ENCODE measurements at places on chromosomes 16 and 17.

DNA sequence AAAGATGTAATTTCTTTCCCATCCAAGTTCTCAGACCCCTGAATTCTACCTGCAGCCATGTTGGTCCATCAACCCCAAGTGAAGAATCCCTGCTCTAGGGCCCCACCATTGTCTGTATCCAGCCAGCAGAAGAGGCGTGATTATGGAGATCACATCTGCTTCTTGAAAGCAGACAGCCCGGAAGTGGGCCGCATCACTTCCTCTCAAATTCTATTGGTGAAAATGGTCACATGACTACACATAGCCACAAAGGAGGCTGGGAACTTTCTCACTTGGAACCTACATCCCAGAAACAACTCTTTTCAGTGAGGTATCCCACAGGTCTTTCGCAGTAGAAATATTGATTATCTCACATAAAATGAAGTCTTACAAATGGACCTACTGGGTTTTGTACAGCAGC lies 40.1 kb downstream of the IL4R start:
- DNase-seq: no peak

DNA sequence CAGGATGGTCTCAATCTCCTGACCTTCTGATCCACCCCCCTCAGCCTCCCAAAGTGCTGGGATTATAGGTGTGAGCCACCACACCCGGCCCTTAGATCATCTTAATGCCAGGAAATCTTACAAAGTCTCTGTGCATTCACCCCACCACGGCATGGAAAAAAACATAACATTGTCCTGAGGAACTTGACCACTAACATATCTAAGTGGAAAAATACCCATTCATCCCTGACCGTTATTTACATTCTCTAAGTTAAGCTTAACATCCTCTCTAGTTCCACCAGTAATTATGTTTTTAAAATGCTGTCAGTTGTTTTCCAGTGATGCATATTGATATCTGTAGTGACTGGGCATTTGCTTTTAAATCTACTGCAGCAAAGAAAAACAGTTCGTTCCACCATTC lies 3.4 kb upstream of the HID1 start:
- no peak for DNase-seq

DNA sequence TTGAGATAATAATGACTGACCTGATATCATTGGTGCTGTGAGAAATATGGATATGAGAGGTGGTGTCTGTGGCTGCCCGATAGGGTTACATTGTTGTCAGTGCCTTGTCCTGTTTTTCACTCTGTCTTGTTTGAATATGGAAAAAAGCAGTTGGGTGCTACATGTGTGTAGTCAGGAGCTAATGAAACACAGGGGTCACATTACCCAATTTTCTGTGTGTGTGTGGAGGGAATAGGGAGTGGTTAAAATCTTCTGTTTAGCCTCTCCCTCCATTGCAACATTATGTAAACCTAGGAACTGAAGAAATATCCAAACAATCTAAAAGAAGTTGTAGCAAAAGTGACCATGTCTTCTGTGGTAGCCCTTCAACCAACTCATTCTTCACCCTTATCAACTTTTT lies 527.7 kb upstream of the SOX9 start:
- no peak for DNase-seq

DNA sequence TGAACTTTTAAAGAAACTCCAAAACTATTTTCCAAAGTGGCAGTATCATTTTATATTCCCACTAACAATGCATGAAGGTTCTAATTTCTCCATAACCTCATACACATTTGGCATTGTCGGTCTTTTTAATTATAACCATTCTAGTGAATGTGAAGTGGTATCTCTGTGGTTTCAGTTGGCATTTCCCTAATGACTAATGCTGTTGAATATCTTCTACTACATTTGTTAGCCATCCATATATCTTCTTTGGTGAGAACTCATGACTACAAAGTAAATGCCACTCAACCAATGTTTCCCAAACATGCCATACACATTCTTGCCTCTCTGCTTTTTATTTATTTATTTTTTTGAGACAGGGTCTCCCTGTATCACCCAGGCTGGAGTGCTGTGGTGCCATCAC lies 31.7 kb upstream of the TAOK1 start:
- DNase-seq: no peak

DNA sequence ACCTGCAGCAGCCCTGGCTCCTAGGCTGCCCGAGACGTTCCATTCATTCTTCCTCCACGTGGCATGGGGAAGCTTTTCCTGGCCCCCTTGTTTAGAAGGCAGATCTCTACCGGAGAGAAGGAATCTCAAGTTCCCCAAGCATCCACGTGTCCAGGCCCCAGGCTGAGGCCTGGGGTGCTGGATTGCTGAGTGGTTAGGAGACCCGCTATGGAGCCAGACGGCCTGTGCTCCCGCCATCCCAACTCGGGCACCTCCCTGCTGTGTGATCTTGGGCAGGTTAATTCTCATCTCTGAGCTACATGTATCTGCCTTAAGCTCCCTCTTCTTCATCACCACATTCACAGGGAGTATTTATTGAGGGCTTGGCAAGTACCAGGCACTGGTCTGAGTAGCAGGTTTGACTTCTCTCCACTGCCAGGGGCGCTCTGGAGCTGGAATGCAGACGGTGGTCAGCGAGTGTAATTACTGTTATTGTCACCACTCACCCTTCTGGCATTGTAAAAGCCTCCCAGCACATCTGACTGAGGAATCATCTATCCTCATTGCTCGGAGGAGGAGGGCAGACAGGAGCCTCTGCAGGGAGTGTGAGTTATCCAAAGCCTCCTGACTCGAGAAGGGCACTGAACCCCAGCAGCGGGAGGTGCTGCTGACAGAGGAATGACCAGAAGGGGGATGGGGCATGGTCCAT lies 1.1 kb upstream of the ADGRG1 start:
- DNase-seq: no peak

GRCh38 chr17:45813048-45813725 lies 29.1 kb downstream of the CRHR1 start:
- DNase-seq: no peak

DNA sequence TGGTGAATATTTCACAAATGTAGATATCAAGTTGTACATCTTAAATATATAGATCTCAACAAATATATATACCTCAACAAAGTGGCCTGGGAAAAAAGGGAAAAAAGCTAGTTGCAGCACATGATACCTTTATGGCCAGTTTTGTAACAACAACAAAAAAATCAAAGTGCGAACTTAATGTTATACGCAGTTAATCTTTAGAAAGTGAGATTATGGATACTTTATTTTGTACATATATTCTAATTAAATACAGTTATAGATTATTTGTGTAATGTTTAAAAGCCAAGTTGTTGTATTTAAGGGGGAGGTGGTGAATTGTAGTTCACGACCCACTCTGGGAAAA lies 385 bp upstream of the ZFP1 start:
- DNase-seq: no peak

DNA sequence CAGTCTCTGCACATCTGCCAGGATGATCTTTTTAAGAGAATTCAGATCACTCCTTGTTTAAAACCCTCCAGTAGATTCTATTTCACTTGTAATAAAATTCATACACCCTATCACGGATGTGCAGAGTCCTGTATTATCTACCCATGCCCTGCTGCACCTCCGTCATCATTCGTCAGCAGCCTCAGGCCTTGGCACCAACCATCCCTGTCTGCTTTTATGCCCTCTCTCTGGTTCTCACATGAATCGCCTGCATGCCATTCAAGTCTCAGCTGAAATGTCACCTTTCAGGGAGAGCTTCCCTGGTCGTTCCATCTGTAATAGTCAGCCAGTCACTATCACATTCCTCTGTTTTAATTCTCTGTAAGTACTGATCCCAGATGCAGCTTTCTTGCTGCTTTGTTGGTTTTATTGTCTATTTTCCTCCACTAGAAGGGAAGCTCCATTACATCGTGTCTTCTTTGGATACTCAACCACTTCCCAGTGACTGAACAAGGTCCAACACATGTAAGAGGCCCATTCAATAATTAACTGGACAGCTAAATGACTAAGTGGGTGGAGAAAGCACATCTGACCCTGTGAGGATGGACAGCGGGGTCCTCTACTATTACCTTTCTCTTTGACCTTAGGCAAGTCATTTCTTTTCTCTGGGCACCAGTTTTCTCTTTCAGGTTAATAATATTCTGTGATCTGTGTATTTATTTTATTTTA lies 81.2 kb upstream of the GOT2 start:
- DNase-seq: no peak

DNA sequence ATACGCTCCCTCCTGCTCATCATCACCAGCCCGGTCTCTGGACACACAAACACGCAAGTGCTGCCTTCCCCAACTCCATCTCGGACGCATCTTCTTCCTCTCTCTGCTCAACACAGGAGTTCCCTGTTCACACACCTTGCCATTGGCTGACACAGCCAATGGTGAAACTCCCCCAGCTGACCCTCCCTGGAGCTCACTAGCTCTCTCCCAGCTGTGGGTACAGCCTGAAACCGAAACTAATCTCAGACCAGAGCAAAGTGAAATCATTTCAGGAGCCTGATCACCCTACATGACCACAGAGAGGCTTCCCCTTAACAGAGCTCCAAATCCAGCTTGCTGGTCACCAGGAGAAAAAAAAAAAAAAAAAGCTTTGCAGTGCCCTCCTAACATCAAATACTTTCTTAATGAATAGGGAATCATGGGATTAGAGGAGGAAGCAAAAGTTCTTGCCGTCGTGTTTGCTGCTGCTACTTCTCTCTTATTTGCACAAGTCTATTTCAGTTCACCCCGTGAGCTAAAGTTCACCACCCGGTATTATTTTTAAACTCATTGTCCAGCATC lies 8.3 kb downstream of the CUEDC1 start:
- peak; percentile 50 for DNase-seq

DNA sequence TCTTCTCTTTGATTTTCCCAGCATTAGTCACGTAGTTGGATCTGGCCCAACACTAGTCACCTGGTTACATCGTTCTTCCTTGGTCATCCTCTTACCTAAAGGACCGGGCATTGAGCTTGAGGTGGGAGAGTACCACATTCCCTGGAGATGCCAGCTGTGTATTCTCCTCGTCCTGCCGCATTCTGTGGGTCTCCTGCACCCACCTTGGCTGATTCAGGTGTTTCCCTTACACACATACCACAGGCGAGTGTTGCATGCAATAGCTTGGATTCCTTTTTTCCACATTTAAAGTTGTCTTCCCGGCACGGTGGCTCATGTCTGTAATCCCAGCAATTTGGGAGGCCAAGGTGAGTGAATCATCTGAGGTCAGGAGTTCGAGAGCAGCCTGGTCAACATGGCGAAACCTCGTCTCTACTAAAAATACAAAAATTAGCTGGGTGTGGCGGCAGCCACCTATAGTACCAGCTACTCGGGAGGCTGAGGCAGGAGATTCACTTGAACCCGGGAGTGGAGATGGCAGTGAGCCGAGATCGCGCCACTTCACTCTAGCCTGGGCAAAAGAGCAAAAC lies 21.6 kb upstream of the CLEC18C start:
- no peak for DNase-seq

DNA sequence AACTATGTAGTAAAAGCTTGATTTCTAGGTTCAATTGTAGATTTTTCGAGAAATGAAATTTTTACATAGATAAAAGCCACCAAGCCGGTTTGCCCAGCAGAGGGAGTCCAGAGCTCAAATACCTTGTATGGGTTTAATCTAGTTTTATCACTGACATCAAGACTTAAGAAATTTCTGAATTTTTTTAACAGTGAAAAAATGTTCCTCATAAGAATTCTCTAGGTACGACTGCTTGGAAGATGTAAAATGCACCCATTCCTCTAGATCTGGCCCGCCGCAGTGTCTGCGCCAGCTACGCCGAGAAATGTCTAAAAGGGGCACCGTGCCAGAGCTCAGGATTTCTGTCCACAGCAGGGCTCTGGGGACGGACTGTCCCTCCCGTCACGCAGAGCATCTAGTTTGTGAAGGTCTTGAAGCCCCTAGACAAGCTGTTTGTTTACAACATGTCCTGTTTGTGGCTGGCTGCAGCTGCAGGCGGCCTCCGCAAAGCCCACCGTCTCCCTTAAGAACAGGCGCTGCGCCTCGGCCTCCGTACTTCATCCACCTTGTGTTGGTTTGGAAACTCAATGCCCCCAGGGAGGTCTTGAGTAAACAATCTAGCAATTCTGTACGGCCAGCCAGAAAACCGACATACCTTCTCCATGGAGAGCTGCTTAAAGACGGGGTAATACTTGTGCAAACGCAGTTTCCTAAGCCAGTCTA lies 24.8 kb downstream of the MAP1LC3B start:
- DNase-seq: peak; percentile 71

DNA sequence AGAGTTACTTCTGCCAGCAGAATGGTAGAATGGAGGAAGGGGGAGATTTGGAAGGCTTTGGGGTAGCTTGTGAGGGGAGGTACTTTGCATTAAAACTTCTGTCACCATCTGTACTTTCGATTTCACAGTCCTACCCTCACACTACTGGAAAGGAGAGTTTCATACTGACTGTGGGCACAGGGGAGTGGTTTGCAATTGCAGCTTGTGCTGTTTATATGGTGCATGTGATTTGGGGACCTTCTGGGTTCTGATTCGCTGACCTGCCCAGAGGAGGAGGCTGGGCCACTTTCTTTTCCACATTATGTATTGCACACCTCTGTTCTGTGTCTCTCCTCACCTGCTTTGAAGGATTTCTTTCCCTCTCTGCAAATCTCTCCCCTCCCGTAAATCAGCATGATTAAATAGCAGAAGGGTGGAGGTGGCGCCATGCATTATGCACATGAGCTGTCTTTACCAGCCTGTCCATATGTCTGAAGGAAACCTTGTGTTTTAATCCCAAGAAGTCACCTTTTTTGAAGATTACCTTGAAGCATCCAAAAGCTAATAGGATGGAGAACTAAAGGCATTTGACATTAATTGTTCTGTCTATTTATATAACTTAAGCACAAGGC lies 90.9 kb downstream of the RBFOX1 start:
- no peak for DNase-seq

DNA sequence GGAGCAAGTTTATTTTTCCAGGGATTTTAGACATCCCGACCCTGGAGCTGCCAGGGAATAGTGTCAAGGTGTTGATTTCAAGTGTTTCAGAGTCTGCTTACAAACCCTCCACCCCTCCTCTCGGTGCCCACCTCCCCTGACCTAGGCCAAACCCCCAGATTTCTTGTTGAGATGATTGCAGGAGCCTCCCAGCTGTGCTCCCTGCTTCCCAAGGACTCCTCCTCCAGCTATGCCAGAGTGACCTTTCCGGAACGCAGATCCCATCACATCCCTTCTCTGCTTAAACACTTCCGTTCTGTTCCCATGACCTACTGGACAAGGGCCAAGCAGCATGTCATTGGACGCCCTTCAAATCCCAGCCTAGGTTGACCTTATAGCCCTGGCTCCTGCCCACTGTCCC lies 23.7 kb upstream of the CDH1 start:
- no peak for DNase-seq

- no peak for DNase-seq
Measured at GRCh38 chr16:16157166-16157565, 66.1 kb downstream of the ABCC6 start.

GRCh38 chr17:72617557-72617956 lies 474.9 kb downstream of the SLC39A11 start:
- no peak for DNase-seq

DNA sequence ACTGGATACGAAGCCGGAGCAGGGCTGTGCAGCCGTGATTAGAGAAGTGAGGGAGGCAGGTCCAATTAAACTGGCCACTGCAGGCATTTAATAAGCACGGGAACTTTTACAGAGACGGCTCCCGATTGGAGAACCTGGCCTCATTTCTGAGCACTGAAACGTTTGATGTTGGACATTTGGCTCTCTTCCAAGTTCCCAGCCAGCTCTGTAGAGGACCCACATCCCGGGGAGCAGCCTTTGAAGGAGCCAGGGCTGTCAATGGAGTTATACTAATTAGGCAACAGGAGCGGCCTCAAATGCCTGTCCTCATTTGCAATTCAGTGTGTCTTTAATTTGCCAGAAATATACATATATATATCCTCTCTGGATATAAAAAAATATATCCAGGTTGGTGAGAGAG lies 499.4 kb upstream of the C16orf82 start:
- DNase-seq: no peak

Data from activated CD8-positive, alpha-beta T cell treated with anti-CD3 and anti-CD28 coated beads for 36 hours (primary cell).